Mononuclear cell (primary cell): ENCODE measurements at places on chromosomes 16 and 17. TPM values are rescaled to one million over a fixed set of nuclear protein-coding genes. Genes with fewer than 3 reads are reported as not detected.

Gene TBC1D3E
- not detected for total RNA-seq

Gene AOC3
- total RNA-seq, result 0.21 TPM

Gene EFCAB13
- 10.5 TPM for total RNA-seq

Gene CHST4
- total RNA-seq, result not detected

Gene TMC7
- total RNA-seq, result not detected

Gene CDK10
- 12.7 TPM for total RNA-seq

Gene TSPOAP1
- total RNA-seq, result 22.4 TPM

Gene PPM1E
- not detected for total RNA-seq
